ENCODE measurements at places on chromosomes 16 and 17.

DNA sequence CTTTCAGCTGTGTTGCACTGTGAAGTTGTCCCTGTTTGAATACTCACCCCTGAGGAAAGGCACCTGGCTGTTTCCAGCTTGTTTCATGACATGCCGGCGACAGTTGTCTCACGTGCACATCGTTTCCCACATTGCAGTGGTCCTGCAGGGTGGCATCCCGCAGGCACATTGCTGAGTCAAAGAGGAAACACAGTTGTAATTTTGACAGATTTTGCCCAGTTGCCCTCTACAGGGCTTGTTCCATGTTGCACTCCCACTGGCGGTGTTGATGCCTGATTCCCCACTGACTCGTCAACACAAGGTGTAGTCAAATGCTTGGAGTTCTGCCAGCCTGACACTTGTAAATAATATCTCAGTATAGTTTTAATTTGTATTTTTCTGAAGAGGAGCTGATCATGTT lies 23.8 kb downstream of the EPN2 start:
- DNase-seq, result no peak

DNA sequence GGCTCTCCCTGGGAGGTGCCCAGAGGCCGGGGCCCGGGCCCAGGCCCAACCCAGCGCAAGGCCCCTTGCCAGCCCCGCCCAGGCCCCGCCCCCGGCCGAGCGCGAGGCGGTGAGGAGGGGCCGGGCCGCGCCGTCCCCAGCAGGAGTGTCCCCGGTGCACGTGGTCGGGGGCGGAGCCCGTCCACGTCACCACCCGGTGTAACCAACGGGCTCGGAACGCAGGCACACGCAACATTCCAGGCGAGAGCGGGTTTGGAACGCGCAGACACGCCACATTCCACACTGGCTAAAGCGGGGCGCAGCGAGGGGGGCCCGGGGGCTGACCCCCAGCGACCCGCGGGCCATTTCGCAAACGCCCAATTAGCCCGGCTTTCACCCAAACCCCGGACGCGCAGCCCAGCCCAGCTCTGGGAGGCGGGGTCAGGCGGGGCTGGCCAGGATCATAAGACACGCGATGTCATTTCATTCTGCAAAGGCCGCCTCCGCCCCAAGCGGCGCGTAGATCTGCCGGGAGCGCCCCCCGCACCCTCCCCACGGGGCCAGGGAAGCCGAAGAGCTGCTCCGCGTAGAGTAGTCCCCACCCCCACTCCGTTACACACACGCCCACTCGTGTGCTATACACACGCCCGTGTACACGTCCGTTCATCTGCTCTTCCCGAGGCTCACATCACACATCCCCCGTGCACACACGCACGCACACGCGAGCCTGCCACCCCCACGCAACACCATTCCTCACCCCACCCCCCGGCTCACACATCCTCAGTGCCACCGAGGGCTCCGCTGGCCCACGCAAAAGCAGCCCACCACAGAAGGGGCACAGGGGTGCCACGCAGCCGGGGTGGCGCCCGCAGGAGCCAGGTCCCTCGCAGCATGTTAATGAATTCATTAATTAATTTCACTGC lies 1.0 kb downstream of the MNT start:
- DNase-seq, result peak; percentile 99

DNA sequence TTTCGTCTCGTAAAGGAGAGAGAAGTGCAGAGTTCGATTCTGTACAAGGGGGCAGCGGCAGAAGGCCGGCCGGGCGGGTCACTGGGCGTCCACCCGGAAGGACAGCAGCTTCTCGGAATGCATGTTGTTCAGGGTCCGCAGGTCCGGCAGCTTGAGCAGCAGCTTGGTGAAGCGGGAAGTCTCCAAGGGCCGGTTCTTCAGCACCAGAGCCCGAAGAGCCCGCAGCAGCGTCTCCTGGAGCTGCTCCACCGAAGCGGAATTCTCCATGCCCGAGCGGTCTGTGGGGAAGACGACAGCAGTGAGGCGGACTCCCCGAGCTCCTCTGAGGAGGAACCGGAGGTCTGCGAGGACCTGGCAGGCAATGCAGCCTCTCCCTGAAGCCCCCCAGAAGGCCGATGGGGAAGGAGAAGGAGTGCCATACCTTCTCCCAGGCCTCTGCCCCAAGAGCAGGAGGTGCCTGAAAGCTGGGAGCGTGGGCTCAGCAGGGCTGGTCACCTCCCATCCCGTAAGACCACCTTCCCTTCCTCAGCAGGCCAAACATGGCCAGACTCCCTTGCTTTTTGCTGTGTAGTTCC lies 7.3 kb downstream of the NR1D1 start:
- no peak for DNase-seq

- DNase-seq, result no peak
These were observed 854.1 kb downstream of the KCNJ2 start for GRCh38 chr17:71023249-71024030.

- DNase-seq, result peak; percentile 60
These were observed 994 bp downstream of the CLTC start for GRCh38 chr17:59620518-59621259.

- no peak for DNase-seq
These were observed 44.9 kb upstream of the DNAJA2 start for GRCh38 chr16:47018223-47018891.

GRCh38 chr17:12579288-12579687 lies 86.4 kb upstream of the MYOCD start:
- no peak for DNase-seq

Data from Right ventricle myocardium inferior (tissue), 1 donor.